ENCODE measurements at places on chromosomes 12 and 14.

DNA sequence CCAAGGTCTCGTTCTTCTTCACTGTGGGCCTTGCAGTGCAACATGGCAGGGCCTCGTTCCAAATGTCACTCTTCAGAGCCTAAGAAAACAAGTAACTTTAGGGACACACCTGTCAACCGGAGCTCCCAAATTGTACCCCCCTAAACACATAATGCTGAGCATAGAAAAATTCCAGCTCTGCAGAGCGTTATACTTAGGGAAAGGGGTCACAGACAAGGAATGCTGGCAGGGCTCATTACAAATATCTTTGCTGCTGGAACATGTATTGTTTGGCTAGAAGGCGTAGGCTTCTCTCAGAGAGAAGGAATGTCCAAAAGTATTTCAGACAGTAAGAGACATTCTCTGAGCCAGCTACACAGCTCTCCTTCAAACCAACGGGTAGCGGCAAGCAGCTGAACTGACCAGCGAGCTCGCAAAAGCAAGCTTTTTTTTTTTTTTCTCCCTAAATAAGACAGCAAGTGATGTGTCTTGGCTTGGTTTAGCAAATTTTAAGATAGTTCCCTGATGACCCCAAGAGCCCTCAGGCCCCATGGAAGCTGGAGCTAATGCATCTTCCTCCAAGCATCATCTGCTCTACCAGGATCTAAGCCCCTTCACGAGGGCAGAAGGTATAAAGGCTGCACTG lies 24.5 kb downstream of the SSH1 start:
- DNase-seq = no peak

GRCh38 chr12:80419644-80420043 lies 24.4 kb upstream of the PTPRQ start:
- DNase-seq = no peak

DNA sequence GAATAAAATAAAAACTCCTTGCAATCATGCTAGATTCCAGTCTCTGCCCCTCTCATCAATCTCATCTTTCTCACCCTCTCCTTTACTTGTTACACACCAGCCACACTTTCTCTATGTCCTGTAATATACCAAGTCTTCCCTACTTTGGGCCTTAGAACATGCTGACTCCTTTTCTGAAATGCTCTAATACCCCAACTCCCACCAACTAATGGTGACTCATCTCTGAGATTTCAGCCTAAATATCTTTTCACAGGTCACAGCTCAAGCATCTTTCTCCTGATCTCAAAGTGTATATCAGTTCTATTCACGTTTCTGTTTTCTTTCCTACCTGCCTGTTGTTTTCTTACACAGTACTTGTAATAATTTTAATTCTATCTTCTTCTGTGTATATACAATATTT lies 378.9 kb upstream of the PRICKLE1 start:
- no peak for DNase-seq

DNA sequence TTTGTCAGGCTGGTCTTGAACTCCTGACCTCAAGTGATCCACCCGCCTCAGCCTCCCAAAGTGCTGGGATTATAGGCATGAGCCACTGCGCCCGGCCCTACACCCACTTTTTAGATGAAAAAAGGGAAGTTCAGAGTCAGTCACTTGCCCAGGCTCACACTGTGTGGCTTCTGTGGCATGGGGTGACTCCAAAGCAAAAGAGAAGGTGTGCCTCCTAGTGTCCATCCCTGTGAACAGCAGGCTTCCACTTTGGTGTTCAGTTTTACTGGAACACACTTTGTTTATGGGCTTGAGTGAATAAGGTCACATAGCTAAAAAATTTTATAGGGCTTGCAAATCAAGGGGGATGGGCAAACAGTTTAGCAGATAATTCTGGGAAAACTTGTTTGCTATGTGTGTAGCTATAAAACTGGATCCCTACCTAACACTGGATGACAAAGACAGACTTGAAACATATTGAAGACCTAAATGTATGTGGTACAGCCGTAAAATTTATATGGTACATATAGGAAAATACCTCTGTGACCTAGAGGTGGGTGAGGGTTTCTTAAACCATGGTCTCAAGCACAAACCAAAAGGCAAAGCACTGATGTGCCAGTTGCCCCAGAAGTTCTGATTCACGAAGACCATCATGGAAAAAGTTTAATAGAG lies 54.9 kb downstream of the EID3 start:
- peak; percentile 16 for DNase-seq

DNA sequence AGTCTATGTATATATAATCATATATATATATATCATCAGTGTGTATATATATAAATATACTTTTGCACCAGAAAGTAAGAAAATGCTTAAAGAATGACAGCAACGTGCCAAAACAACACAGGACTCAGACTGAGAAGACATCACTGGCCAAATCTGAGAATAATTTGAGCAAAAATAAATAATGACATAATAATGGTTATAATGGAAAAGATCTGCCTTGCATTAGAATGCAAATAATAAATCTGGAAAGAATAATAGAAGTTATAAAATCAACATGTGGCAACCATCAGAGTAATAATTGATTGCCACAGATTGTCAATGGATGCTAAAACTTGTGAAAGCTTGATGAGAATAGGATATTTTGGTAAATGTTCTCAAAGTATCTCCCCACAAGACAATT lies 61.5 kb upstream of the PLEKHG7 start:
- no peak for DNase-seq

- DNase-seq = no peak
These were observed 297.9 kb upstream of the SFSWAP start for GRCh38 chr12:131413006-131413405.

DNA sequence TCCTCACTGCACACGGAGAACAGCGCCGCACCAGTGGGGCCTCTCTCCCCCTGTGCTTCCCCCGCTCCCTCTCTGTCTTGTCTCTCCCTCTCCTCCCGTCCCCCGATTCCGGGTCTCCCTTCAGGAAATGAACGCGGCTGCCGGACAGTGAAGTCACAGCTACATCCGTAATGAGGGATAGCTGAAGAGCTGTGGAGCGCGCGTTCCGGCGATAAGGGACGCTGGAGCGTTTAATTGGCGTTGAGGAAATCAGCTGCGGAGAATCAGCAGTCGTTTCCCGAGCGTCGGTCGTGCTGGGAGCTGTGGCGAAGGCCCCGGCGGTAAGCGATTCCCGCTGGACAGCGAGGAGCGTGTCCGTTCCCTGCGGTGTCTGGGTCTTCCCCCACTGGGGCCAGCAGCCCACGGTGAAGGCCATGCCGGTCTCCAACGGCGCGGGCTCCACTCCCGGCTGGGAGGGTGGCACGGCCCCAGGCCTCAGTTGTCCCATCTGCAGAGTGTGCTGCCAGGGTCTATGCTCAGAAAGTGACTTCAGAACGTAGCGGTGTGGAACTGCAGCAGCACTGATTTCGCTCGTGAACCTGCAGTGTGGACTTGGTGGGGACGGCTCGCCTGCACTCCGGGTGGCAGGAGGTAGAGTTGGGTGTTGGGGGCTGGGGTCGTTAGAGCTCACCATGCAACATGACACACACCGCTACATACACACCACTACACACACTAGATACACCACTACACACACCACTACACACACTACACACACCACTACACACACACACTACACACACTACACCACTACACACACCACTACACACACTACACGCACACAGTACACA lies 10.9 kb downstream of the NOC4L start:
- no peak for DNase-seq

- DNase-seq = peak; percentile 85
These were observed 22.3 kb downstream of the CKB start for GRCh38 chr14:103500148-103500990.

DNA sequence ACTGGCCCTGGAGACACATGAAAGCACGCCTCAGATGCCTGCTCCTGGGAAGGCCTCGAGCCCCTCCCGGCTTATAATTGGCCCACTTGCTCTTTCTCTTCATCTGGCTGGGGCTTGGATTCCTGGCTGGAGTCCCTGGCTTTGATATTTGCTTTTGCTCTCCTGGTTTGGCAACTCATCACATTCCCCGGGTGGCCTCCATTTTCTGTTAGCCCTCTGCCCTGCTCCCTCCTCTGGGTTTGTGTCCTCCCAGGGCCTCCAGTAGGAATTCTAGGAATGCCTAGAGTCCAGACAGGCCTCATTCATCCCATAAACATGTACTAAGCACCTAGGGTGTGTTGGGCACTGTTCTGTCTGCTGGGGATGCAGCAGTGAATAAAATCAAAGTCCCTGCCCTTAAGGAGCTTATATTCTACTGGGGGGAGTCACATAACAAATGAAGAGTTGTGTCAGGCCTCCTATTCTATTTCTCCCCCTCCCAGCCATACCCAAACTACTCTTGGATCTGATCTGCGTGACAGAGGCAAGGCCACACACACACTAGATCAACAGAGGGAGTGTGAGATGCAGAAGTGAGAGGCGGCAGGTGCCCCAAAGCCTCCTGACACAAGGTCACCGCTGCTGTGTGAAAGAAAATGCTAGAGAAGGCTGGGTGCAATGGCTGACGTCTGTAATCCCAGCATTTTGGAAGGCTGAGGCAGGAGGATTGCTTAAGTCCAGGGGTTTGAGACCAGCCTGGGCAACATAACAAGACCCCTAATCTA lies 21.3 kb upstream of the TSPAN9 start:
- DNase-seq = no peak

DNA sequence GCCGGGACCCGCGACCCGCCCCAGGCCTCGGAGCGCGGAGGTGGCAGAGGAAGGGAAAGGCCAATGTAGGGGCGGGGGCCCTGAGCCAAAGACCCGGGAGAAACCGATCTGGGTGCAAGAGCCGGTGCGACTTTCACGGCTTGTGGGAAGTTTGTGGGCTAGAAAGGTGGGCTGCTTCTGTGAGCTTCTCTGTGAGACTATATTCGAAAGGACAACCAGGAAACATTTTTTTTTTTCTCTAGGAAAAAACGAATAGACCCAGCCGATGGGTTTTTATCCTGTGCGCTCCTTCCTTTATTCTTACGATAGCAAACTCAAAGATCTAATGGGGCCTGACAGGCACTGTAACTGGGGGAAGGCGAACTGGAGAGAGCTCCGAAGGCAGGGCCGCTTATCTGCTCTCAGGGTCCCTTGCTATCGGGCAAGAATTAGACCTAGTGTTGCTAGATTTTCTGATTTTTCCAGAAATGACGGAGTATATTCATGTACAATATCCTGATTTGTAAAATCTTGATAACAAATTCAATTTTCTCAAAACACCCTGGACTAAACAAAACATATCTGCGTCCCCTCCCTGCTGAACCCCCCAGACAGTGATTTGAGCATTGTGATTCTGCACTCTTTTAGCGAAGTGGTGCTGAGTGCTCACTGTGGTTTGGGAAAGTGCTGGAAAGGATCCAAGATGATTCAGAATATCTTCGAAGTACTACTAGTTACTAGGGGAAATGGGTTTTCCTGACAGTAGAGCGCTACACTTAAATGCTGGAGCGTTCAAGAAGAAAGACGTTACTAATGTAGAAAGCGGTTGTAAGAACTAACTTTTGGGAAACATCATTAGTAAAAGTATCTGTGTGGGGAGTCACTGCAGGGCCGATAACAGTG lies 563 bp upstream of the STXBP6 start:
- DNase-seq = no peak
